ENCODE measurements at places on chromosomes 1 and 21.

DNA sequence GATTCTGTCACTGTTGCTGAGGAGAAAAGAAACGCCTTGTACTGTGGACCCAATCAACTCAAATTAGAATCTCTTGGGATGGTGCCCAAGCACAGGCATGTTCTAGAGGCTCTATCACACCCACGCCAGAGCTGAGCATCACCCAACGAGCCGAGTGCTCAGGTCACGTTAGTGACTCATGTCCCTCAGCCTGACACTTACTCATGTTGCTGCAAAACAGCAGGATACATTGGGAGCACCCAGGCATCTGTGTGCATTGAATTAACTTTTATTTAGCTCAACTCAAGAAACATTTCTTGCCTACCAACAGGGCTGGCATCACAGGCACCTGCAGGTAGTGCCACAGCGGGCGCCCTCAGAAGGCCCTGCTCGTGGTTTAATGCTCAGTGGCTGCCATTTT, 149.8 kb downstream of the ETS2 start:
- DNase-seq, result no peak

- no peak for DNase-seq
These were observed 126.2 kb downstream of the PRRX1 start for GRCh38 chr1:170790175-170790574.

DNA sequence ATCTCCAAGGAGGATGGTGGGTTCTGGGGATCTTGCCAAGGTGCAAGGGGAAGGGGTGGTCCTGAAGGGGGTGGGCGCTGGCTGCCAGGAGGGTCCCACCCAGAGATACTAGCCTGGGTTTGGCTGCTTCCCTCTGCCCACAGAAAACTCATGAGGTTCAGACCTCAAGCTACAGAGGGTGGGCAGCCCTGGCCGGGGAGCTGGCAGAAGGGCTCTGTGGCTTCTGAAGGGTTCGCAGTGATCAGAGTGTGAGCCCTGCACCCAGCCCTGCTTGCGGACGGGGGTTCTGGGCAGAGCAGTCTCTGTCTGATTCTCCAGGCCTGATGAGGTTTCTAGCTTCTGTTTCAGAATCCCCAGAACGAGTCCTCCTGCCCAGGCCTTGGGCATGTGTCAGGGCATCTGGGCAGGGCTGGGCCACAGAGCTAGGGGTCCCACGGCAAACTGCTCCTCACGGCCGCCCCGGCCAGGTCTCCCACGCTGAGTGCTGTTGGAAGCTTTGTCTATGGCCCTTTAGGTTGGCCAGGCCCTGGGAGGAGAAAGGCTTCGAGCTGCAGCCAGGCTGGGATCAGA, 635 bp upstream of the MMEL1 start:
- DNase-seq, result no peak

DNA sequence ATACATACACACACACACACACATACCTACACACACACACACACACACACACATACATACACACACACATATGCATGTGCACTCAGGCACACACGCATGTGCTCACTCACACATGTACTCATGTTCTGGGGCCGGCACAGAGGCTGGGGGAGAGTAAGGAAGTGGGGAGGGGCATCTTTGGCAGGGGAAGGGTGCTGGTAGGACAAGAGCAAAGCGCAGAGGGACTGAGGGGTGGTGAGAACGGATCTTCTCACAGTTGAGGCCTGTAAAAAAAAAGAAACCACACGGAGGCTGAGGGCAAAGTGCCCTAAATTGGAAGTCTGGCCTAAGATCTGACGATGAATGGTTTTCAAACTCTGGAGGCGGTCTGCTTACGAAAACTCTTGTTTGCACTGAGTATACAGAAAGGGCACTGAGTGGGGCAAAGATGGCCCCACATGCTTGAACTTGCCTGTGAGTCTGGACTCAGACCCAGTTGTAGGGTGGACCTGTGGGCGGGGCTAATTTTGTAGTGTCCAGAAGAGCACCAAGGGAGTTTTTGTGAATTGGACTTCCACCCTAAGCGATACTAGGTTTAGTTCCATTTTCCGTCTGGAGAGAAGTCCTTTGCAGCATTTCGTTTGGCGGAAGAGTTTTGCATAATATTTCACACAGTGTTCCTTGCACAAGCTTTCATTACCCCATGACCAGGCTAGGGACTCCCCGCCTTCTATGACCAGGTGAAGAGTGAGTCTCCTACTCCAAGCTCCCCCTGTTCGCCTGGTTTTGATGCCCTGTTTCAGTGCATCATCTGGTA, 79.3 kb upstream of the LYST start:
- DNase-seq, result no peak

- DNase-seq, result no peak
These were observed 7.0 kb downstream of the GPR3 start for GRCh38 chr1:27399251-27400025.

DNA sequence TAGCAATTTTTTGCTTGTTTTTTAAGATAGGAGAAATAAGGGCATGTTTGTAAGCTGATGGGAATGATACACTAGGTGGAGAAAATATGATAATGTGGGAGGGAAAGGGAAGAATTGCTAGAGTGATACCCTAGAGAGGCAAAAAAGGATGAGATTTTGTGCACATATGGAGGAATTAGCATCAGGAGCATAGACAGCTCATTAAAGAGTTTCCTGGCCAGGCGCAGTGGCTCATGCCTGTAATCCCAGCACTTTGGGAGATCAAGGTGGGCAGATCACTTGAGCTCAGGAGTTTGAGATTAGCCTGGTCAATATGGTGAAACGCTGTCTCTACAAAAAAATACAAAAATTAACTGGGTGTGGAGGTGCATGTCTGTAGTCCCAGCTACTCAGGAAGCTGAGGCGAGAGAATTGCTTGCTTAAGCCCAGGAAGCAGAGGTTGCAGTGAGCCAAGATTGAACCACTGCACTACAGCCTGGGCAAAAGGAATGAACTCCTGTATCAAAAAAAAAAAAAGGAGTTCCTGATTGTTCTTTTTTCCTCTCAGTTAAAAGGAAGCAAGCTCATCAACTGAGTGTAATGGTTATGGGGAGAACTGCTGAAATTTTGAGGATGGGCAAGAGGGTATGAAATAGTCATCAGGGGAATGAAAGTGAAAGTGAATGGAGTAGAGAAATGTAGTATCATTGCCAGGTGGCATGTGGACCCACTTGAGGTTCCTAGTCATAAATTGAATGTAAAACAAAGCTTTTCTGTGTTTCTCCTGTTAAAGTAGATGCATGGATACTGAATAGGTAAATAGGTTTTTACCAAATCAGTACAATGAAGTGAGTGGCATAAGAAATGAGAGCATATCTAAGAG, 35.5 kb downstream of the SH3GLB1 start:
- no peak for DNase-seq

DNA sequence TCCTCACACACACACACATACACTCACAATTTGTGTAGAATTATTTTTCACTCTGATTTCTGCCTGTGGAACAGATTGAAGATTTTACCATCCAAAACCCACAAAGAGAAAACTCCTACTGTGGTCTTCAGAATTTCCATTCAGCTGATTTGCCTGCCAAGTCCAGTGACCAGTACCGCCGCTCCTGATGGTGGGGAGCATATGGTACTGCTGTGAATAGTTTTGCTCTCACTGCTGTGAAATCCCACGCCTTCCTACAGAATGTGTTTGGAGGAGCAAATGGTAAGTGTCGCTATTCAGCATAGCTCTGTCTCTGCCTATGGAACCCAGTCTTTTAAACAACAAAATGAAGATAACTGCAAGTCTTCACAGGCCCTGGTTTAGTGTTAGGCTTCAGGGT, 629.5 kb downstream of the LMO4 start:
- DNase-seq, result no peak

GRCh38 chr1:15158506-15159165, 5.1 kb downstream of the TMEM51 start:
- no peak for DNase-seq

- no peak for DNase-seq
These were observed 11.0 kb downstream of the PRDM15 start for GRCh38 chr21:41868062-41868710.

GRCh38 chr1:97243973-97244560, 522.5 kb downstream of the PTBP2 start:
- DNase-seq, result no peak

DNA sequence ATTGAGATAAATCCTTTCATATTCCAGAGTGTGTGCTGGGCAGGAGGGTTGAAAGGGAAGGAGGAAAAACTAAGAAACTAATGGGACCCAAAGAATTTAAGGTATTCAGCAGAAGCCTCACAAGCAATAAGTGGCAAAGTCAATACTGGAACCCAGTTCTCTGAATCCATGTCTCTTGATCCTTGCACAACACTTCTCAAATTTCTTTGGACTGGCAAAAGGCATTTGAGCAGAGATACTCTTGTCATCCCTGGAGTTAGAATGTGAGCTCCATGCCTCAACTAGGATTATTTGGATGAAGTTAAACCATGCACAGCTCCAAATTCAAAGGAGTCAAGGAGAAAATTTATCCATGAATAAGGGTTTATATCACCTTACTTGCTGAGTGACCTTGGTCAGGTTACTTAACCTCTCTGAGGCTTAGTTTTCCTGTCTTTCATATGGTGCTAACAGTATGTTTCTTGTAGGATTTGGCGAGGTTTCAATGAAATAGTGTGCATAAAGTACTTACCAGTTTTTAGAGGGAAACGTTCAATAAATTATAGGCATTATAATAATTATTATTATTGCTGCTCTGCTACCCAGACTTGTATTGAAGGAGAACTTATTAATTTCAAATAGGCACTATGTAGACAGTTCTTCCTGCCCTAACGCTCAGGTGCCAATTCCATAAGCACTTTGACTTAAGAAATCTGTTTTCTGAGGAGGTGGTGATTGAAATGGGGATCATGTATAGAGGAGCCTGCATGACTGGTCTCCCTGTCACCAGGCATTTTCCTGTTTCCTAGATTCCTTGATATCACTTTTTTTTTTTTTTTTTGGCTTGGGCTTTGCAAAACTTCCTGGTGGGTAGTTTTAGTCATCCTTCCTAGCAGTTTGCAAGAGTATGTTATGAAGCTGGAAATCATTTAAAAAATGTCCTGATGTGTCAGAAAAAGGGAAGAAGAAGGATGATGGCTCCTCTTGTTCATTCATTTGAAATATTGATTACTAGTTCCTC, 125.0 kb upstream of the JUN start:
- no peak for DNase-seq
